Stimulated activated CD4-positive, alpha-beta T cell treated with anti-CD3 and anti-CD28 coated beads, Interleukin-12 subunit alpha, Interleukin-12 subunit beta, amount 100 ng/mL, for 48 hours (primary cell): ENCODE measurements at places on chromosomes 3 and 15.

- DNase-seq, result no peak
These were observed 3.5 kb upstream of the ISG20 start for GRCh38 chr15:88635318-88635717.

DNA sequence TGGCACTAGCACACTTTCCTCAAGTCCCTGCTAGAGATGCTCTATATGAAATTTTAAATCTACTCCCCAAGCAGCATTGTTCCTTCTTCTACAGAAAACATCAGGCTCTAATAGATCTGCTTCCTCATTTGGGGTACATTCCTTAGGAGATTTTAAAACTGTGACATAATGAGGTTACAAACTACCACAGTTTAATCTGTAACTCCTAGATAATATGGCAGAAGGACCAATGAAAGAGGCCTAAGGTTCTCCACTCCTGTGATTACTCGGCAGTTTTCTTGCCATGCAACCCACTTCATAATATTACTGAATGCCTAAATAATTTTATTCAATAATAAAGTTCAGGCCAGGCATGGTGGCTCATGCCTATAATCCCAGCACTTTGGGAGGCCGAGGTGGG is 16.1 kb downstream of the ZNF106 start:
- no peak for DNase-seq

DNA sequence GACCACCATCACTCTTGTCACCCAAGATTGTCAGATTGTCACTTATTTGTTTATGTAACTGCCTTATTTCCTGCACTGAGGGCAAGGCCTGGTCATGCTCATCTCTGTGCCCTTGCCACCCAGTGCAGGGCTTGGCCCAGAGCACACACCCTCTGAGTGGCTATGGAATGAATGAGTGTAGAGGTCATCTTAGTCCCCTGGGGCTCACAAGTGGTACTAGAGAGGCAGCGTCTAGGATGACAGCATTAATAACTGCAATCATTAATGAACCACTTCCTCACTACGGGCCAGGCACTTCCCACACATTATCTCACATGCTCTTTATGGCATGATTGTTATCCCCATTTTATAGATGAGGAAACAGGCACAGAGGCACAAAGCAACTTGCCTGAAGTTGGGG is 117.0 kb downstream of the SMAD6 start:
- DNase-seq, result no peak

DNA sequence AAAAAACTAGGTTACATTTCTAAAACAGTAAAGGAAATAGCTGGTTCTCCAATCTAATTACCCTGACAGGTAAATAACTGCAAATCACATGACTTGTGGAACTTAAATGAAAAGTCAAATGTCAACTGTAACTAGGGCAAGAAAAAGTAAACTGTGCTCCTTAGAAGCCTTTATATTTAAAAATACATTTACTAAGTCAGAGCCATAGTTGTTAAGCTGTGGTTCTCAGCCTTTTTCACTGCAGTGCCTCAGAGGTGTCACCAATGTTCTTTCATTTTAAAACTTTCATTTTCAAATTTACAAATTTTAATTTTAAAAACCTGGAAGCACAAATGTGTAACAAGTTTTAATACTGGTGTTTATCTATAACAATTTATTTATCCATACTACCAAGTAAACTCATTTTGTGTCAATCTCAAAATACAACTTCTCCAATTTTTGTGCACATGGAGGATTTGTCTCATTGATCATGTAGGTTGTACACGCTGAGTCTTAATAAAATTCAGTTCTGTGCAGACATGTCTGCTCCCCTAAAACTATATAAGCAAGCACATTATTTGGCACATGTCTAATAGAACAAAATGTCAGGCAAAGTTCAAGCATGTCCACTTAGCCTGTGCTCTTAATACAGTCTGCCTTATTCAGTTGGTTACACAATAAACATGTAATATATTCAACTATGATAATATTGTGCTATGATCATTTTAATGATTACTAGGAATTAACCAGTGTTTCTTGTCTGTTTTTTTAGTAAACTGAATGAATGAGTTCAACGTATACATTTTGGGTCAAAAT is 70.4 kb downstream of the DLG1 start:
- DNase-seq, result no peak

DNA sequence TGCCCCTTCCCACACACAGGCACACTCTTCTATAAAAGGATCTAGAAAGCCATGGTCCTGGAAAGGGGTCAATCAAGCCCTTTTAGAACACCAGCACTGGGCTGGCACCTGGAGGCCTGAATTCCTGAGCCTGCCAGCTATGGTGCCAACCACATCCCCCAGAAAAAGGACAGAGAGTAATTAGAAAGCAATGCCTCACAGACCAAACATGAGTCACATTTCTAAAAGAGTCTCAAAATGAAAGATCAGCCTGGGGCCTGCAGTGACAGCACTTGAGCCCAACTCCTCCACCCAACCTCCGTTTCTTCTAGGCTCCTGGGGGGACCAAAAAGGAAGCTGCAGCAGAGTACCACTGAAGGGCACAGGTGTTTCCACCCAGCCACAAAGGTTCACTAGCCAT is 14.1 kb downstream of the MYLK start:
- DNase-seq, result no peak

- no peak for DNase-seq
These were observed 60.6 kb downstream of the SLC6A11 start for GRCh38 chr3:10876661-10877060.

DNA sequence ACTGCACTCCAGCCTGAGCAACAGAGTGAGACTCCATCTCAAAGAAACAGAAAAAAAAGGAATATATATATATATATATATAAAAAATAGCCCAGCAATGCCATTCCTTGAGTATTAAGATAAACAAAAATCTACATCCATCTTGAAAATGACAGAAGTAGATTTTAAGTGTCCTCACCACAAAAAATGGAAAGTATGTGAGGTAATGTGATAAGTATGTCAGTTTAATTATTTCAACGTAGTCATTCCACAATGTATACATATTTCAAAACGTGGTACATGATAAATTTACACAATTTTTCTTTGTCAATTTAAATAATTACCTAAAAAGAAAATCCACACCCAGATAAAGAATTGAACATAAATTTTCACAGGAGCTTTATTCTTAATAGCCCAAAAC is 54.9 kb downstream of the HCN4 start:
- no peak for DNase-seq

DNA sequence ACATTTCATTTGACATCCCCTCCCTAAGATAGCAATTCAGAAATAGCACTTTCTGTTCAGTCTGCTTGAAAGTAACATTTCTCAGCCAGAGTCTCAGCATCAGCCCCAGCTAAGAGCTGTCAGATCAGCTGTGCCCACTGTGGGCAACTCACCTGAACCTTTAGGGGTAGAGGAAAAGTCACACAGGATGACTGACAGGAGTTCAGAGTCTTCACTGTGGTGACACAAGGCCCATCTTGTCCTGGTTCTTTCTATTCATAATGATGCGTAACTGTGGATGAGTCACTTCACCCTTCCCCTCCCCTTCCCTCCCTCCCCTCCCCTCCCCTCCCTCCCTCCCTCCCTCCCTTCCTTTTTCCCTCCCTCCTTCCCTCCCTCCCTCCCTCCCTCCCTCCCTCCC is 96.1 kb upstream of the RASGRP1 start:
- DNase-seq, result no peak

DNA sequence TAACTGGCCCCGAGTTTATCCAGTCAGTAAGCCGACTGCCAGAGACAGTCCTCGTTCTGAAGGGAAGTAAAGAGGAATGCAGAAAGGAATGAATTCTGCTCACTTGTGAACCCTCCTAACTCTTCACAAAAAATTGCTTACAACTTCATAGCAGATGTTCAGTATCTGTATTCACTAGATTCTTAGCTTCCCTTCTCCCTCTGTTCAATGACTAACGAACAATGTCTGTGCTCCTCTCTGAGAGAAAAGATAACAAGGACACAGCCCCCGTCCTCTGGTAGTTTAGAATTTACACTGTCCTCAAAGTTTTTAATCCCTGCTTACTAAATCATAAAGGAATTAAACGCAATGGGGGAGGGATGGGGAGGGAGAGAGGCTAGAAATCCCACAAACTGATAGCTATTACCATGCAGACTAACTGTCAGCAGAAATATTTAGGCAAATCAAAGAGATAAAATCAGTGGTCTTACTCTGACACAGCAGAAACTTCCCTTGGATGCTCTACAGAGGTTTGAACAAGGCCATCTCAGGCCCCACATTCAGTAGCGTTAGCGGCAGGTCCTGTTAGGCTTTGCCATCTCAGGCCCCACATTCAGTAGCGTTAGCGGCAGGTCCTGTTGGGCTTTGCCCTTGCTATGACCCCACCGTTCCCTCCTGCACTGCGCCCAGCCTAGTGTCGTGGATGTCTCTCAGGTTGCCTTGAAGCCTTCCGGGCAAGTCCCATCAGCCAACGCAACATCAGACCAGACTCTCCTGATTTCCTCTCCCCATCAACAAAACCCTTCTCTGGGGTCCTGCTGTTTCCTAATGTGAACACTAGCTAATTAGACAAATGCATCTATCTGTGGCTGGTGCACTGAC is 23.4 kb downstream of the NRROS start:
- DNase-seq, result no peak

DNA sequence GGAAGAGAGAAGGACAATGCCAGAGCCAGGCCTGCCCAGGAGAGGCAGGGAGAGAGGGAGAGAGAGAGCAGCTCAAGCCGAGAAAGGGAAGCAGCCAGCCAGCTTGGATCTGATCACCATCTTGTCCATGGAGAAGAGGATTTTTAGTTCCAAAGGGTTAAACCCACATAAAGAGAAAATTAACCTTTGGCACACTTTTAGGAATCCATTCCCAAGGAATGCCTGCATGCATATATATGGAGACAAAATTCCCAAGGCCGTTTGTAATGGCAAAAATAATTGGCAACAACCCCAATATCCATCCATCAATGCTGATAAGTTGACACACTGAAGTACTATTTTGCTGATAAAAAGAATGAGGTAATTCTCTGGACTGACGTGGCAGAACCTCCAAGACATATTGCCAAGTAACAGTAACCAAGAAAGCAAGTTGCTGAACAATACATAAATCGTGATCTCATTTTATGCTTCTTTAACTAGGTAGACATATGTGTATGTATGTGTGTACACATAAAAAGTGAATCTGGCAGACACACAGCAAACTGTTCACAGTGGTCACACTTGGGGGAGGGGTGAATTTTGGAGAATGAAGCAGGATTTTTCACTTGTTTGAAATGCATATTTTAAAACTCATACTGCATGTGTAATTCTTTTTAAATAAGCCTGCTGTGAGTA is 7.5 kb upstream of the STRA6 start:
- no peak for DNase-seq

DNA sequence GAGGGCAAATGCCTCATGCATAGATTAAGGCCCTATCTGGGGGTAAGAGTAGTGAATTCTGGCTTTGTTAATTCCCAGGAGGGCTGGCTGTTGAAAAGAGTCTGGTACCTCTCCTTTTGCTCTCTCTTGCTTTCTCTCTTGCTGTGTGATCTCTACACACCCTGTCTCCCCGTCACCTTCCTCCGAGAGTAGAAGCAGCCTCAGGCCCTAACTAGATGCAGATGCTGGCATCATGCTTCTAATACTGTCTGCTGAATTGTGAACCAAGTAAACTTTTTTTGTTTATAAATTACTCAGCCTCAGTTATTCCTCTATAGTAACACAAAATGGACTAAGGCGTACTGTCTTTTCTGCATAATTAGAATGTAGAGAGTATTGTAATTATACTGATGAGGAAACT is 908.1 kb downstream of the DIPK2A start:
- DNase-seq, result no peak

GRCh38 chr15:94236608-94237007 is 5.2 kb downstream of the MCTP2 start:
- no peak for DNase-seq

- no peak for DNase-seq
These were observed 89.3 kb upstream of the DGKG start for GRCh38 chr3:186451371-186451770.
